CD4-positive, alpha-beta T cell treated with Interleukin-6 at 100 ng/mL for 8 hours (primary cell): ENCODE measurements at places on chromosomes 4 and X.

DNA sequence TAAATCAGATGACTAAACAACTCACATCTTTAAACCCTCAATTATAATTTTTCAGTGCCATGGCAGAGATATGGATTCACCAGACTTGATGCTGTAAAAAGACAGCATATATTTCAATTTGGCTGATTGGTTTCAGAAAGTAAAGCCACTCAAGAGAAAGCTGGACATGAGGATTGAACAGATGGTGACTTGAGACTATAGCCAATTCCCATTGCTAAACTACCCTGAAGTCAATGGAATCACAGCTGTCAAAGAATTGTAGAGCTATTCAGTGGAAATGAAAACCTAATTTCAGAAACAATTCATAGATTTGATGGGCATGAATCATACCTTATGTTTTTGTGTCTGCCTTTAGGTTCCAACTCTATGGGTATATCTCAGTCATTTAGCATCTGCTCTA is 510.6 kb upstream of the BOD1L1 start:
- no peak for DNase-seq

DNA sequence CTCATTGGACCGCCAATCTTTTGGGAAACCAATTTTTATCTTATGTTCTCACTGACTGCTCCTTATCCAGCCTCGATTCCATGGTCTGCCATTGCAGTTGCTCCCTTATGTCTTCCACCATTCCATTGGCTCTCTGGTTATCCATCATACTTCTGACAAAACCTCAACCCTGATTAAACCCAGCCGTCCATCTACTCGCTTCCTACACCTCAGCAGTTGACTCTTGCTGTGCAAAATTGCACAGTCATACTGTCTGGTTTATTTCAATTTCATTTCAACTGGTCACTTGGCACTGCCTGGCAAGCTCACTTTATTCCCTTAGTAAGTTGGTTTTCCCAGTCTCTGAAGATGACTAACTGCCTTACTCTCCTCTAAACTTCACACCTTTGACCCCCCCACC is 26.2 kb downstream of the ARL9 start:
- no peak for DNase-seq

DNA sequence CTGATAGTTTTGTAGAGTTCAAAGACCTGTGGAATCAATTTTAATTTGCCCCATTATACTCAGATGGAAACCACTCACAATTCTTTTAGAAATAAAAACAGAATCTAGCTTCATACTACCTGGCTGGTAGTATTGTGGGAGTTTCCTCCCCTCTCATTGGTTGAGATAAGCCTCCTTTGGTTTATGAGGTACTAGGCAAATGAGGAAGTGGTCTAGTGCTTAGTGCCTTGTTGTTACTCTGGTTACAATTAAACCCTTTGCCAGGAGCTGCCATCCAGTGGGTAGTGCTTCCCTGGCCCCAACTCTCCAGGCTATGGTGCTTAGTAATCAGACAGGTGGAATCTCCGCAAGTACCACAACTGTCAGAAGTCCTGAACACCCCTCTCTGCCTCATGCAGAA is 118.3 kb downstream of the CDKL5 start:
- no peak for DNase-seq

DNA sequence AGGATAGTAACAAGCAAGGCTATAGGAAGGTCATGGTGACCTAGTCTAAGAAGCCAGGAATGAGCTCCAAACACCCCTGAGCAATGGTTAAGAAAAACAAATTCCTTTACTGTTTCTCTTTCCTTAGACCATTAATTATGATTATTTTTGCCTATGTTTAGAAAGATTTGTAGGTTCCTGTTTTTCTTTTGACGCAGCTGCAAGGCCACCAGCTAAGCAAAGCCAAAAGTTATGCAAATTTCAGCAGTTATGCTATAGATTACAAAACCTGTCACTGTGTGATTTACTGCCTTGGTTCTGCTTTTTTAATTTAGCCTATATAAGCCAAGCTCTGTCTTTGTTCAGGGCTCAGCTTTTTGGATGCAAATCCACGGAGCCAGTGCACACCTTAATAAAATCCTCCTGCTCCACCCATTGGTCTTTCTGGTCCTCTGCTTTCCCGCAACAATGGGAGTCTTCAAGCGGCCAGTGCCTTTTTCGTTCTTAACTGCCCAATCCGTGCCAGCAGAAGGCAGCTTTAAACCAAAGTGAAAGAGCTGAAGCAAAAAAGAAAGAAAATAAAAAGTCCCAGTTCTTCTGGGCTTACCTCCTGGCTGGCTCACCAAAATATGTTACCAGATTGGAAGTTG is 1.4 kb upstream of the CEP135 start:
- DNase-seq = no peak

DNA sequence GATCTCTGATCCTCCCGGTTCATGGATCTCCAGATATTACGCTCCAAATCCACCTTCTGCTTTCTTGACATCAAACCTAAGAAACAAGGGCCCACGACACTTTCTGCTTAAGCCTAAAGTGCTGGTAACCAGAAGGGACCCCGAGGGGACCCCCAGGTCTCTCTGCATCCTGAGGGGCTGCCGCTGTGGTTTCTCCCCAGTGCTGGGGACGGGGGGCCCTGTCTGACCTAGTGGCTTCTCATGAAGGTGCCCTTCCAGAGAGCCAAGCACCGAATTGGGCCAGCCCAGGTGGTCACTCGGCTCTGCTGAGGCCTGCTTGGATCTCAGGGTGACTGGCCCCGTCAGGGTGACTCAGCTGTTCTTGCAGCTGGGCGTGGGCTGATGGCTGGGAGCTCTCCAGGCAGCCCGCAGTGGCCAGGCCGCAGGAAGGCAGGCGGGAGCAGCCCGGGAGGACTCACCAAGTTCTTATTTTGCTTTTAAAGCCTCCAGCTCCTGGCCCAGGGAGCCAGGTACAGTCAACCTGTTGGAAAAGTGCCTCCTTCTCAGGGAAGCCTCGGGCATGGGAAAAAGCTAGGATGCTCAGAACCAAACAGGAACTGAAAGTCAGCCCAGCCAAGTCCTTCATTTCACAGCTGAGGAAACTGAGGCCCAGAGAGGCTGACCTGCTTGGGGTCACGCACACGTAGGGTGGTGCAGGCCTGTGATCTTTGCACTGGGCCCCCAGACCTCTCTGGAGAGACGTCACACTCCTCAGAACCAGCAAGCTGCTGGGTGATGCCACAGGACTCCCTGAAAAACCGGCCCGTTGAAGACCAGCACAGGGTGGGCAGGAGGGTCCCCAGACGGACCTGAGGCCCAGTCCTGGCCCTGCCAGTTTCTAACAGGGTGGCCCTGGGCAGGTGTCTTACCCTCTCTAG is 16.7 kb downstream of the BLOC1S4 start:
- no peak for DNase-seq

GRCh38 chrX:152220606-152221005 is 82.2 kb upstream of the MAGEA10 start:
- DNase-seq = no peak

DNA sequence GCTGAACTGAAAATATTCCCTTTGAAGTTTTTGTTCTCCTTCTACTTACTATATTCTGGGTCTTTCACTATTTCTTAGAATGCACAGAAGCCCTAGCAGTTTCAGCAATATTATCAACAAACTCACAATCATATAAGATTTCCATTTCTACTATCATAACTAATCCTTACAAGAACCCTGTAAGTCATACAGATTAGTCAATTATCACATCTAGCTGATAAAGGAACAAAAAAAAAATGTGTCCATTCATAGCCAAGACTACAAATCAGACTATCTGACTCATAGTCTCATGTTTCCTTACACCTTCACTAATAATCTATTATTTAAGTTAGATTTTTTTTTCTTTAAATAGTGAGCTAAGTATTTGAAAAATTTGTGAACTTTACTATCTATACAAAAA is 72.5 kb downstream of the LRBA start:
- no peak for DNase-seq

GRCh38 chr4:143514497-143514896 is 995 bp downstream of the SMARCA5 start:
- DNase-seq = no peak

DNA sequence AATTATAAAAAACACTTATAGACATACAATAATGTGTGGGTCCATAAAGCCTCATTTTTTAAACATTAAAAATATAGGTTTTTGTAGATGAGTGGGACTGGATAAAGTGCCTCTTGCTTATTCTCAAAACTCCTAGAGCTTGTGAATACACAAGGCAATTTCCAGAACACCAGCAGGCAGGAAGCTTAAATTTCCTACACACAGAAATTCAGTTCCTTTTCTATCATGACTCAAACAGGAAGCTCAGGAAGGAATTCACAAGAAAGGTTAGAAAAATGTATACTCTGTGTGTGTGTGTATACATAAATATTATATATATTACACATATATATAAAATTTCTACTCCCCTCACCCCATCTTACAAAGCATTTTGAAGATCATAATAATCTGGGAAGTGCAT is 11.3 kb downstream of the MAGEB6 start:
- DNase-seq = no peak

- DNase-seq = no peak
Observed at GRCh38 chr4:78666830-78667258, 109.3 kb upstream of the BMP2K start.

DNA sequence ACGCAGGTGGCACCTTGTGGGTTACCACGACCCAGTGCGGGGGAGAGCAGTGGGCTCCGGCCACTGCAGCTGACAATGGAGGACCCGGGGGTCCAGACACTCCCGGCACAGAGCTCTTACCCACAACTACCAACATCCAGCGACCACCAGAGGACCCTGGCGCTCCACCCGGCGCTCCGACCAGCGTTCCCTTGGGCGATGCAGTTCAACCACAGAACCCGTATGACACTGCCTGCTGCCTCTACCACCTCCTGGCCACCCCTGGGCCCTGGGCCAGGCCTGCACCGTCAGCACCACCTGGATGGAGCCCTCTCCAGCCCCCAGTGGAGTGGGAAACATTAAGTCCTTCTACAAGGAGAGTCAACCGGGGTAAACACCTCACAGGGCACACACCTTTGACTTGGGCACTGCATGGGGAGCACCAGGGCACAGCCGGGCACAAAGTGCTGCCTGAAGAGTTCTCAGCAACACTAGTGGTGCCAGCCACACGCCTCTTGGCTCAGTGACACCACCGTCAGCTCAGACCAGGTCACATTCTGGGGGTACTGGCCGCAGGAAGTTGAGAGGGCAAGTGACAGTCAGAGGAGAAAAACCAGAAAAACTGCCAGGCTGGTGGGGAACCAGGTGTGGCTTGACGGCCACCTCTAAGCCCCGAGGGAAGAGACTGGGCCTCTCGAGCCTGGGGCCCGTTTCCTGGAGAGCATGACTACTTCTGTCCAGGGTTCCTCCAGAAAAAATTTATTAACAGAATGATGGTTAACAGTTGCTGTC is 2.6 kb downstream of the CTBP1 start:
- no peak for DNase-seq

GRCh38 chr4:138611721-138612120 is 369.6 kb upstream of the SLC7A11 start:
- no peak for DNase-seq

DNA sequence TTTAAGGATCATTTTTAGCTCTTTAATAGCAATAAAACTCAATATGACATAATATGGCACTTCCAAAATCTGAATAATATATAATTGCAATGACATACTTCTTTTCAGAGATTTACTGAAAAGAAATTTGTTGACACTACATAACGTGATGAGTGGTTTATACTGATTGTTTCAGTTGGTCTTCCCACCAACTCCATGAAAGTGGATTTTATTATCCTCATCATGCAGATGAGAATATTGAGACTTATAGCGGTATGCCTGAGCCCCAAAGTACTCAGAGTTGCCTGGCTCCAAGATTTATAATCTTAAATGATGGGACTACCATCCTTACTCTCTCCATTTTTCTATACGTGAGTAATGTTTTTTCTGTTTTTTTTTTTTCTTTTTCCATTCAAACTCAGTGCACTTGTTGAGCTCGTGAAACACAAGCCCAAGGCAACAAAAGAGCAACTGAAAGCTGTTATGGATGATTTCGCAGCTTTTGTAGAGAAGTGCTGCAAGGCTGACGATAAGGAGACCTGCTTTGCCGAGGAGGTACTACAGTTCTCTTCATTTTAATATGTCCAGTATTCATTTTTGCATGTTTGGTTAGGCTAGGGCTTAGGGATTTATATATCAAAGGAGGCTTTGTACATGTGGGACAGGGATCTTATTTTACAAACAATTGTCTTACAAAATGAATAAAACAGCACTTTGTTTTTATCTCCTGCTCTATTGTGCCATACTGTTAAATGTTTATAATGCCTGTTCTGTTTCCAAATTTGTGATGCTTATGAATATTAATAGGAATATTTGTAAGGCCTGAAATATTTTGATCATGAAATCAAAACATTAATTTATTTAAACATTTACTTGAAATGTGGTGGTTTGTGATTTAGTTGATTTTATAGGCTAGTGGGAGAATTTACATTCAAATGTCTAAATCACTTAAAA is 15.3 kb downstream of the ALB start:
- no peak for DNase-seq

DNA sequence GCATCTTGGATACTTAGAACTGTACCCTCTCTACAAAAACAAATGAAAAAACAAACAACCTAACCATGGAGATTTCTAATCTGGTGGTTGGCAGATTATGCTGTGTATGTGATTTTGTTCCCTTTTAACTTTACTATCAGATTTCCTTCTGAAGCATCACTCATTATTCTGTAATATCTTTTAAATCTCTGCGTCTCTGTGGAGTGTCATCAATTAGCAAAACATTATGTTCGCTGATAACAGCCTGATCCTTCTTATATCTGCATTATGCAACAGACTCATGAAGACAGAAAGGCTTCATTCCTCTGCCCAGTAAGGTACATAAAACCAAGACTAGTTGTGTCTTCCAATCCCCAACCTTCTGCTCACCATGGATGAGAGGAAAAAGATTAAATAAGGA is 110.3 kb upstream of the PDE5A start:
- no peak for DNase-seq

DNA sequence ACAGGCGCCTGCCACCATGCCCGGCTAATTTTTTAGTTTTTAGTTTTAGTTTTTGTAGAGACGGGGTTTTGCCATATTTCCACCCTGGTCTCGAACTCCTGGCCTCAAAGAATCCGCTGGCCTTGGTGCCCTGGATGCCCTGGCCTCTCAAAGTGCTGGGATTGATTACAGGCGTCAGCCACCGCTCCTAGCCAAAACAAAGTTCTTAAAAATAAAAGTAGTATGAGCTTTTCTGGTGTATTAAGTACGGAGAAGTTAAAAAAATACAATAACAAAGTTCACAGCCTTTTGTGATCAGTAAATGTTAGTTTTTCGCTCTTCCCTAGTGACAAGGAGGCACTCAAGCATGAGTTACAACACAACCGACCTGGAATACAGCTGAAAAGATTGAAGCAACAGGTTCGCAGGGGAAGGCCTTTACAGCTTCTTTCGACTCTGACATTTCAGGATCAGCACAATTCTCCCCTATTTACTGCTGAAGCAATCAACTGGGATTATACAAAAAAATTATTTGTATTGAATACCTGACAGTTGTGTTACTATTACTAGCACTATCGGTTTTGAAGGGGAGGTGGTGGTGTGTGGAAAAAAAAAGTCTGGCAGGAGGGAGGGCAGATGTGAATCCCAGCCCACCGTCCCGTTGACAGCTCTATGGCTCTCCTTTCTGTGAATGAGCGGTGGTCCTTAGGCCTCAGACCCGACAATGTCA is 893 bp upstream of the METAP1 start:
- no peak for DNase-seq

DNA sequence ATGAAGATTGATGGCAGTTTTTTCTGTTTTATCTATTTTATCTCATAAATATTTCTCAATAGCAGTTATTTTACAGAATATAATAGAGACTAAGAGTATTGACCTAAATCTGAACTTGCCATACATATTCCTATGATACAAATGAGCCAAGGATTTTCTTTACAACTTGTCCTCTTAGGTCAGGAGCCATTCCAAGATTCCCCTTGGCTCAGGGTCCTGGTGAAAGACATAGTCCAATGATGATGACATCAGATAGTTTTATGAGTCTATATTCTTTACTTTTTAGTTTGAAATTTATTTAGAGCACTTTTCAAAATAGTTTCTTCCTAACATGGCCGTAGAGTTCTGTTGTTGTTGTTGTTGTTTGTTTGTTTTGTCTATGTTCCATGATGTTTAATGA is 869.1 kb upstream of the GRID2 start:
- no peak for DNase-seq
